ENCODE measurements at places on chromosomes 7 and 10.

DNA sequence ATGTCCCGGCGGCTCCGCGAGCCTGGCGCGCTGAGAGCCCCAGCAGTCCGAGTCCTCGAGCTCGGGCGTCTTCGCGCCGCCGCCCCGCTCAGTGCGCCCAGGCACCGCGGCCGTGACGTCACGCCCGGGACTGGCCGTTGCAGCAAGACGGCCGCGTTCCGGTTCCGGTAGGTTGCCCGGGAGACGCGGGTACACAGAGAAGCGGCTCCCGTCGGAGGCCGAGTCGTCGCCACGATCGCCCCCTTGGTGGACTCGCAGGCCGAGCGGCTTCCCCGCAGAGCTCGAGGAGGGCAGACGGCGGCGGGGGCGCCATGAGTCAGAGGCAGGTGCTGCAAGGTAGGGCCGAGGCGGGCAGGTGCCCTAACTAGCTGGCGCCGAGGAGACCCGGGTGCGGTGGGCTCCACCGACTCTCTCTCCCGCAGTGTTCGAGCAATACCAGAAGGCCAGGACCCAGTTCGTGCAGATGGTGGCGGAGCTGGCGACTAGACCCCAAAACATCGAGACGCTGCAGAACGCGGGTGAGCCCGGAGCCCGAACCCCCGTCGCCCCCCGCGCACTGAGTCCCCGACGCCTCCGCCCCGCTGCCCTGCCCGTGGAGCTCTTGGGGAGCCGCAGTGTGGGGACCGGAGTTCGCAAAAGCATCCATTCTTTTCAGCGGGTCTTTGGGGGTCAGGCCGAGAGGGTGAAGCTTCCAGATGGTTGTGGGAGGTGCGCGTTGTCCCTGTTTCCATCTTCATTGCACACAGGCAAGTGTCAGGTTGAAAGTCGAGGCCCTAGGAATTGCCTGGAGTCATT lies at the start of gene SPAG6:
TSS of gene SPAG6 (plus strand) at position 196 of the 795 bp plus-strand sequence. CDS start at position 312, 116 bp downstream.
- H3K4me3 ChIP-seq = no peak within 1 kb of the TSS
- H3K27me3 ChIP-seq = no peaks in the 10 kb centered on the region
- no peaks in the 10 kb centered on the region for H3K4me1 ChIP-seq
- H3K36me3 ChIP-seq = no peaks in the 10 kb centered on the region
- DNase-seq = no peak

- peaks cover 2% of the 10 kb centered on the region for H3K36me3 ChIP-seq
- H3K27ac ChIP-seq = no peak overlapping the region
Measured at GRCh38 chr10:112429147-112429546, 17.6 kb downstream of the ZDHHC6 start.

DNA sequence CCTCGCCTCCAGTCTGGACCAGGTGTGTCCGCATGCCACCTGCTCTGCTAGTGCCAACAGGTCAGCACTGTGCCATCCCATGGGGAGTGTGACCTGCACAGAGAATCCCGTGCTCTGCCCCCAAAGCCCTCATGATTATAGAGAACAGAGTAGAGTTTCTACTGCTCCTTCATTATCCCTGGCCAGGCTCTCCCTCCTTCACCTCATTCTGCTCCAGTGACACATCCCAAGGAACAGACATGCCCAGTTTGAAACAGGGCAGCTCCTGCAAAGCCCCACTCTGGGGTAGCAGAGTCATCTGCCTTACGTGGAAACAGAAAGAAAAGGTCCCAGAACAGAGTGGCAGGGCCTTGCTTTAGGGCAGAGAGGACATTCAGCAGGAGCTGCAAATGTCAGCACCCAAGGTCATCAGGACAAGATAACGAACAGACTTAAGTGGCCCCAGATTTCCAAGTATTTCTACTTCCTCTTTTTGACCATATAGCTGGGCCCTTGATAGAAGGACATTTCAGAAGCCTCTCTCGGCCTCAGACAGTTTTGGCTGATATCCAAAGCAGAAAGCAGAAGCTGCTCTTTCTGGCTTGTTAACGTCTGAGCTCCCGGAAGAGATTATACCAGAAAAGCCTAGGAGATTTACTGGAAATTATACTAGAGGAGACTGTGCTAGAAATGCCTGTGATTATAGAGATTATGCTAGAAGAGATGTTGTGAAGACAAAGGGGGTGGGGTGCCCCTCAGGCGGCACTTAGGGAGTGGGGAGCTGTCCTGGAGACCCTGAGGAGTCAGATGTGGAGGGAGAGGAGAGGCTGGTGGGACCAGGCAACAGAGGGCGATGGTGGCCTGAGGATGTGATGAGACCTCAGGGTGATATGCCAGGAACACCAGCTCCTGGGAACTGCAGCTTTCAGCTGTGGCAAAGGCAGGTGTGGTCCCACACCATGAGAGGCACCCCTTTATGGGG lies 12.6 kb downstream of the TMEM176B start:
- H3K4me3 ChIP-seq = no peak overlapping the region
- no peak overlapping the region for H3K27ac ChIP-seq
- H3K36me3 ChIP-seq = no peaks in the 10 kb centered on the region
- peaks cover 18% of the 10 kb centered on the region for H3K4me1 ChIP-seq

DNA sequence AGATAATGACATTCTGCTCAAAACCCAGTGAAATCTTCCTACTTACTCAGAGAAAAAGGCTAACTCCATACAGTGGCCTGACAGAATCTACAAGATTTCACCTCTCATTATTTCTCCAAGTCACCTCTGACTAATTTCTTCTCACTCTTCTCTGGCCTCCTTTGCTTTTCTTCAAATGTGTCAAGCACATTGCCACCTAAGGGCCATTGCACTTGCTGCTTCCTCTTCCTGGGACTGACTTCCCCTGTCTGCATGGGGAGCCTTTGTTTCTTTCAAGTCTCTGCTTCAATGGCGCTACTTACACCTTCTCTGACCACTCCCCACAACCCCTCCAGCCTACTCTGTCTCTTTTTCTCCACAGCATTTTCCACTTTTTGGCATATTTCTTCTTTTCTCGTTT lies 36.0 kb downstream of the PRTFDC1 start:
- peaks cover 1% of the 10 kb centered on the region for H3K36me3 ChIP-seq
- no peak overlapping the region for H3K27ac ChIP-seq
- H3K4me3 ChIP-seq = no peak overlapping the region
- DNase-seq = no peak

- H3K4me3 ChIP-seq = no peak overlapping the region
- no peak overlapping the region for H3K27ac ChIP-seq
- no peaks in the 10 kb centered on the region for H3K36me3 ChIP-seq
- no peaks in the 10 kb centered on the region for H3K27me3 ChIP-seq
Measured at GRCh38 chr10:101394524-101395133, 40.7 kb downstream of the BTRC start.

GRCh38 chr7:84970670-84971069 lies 216.2 kb downstream of the SEMA3D start:
- DNase-seq = no peak
- H3K4me3 ChIP-seq = no peak overlapping the region
- H3K36me3 ChIP-seq = no peaks in the 10 kb centered on the region
- H3K4me1 ChIP-seq = no peaks in the 10 kb centered on the region
- no peak overlapping the region for H3K27ac ChIP-seq

DNA sequence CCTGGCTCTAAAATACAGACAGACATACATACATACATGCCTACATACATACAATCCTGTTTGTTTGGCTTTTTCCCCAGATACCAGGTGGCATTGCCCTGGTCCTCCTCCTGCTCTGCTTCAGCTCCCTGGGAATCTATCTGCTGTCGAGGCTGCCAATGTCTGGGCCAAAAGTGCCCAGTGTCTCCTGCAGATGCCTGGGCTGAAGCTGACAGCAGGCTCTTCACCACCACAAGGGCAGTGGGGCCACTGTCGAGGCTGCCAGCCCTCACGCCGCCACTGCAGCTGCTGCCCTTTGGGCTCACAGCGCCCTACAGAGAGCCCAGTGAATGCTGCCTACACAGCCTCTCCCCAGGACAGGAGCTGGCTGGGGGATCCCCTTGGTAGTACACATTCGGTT lies 18.0 kb upstream of the STN1 start:
- no peak overlapping the region for H3K4me3 ChIP-seq
- no peak for DNase-seq
- no peak overlapping the region for H3K27ac ChIP-seq

GRCh38 chr10:73828161-73828560 lies 16.8 kb upstream of the NDST2 start:
- no peak overlapping the region for H3K4me3 ChIP-seq
- peak overlapping the region; percentile 20 for H3K27ac ChIP-seq
- DNase-seq = no peak
- no peaks in the 10 kb centered on the region for H3K4me1 ChIP-seq

- no peaks in the 10 kb centered on the region for H3K36me3 ChIP-seq
- H3K27ac ChIP-seq = peak overlapping the region; percentile 89
- peak overlapping the region; percentile 83 for H3K4me3 ChIP-seq
- peaks cover 14% of the 10 kb centered on the region for H3K4me1 ChIP-seq
- no peaks in the 10 kb centered on the region for H3K27me3 ChIP-seq
Measured at GRCh38 chr7:12686234-12686890, 1.1 kb upstream of the ARL4A start.

DNA sequence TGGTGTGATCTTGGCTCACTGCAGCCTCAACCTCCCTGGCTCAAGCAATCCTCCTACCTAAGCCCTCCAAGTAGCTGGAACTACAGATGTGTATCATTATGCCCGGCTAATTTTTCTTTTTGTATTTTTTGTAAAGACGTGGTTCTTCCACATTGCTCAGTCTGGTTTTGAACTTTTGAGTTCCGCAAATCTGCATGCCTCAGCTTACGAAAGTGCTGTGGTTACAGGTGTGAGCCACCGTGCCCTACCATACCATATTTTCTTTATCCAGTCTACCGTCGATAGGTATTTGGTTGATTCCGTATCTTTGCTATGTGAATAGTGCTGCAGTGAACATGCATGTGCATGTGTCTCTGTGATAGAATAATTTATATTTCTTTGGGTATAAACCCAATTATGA lies 6.5 kb downstream of the ZNF107 start:
- no peaks in the 10 kb centered on the region for H3K36me3 ChIP-seq
- no peak overlapping the region for H3K27ac ChIP-seq
- H3K4me1 ChIP-seq = peaks cover 2% of the 10 kb centered on the region
- no peak for DNase-seq

DNA sequence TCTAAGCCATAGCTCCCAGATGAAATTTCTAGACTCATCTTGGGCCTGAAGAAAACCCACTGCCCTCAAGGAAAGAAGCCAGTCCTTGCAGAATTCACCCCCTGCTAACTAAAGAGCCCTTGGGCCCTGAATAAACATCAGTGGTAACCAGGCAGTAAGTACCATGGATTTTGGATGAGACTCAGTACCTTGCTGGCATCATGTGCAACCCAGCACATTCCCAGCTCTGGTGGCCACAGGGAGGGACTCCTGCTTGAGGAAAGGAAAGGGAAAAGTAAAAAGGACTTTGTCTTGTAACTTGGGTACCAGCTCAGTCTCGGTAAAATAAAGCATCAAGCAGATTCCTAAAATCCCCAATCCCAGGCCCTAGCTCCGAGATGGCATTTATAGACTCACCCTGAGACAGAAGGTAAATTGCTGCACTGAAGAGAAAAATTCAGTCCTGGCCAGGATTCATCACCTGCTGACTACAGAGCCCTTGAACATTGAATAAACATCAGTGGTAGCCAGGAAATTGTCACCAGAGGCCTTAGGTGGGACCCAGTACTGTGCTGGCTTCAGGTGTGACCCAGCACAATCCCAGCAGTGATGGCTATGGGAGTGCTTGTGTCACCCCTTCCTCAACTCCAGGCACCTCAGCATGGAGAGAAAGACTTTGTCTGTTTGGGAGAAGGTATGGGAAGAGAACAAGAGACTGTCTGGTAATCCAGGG lies 31.2 kb upstream of the SFTPD start:
- no peak overlapping the region for H3K4me3 ChIP-seq
- no peaks in the 10 kb centered on the region for H3K27me3 ChIP-seq
- no peak overlapping the region for H3K27ac ChIP-seq
- H3K4me1 ChIP-seq = peaks cover 5% of the 10 kb centered on the region
- DNase-seq = no peak

DNA sequence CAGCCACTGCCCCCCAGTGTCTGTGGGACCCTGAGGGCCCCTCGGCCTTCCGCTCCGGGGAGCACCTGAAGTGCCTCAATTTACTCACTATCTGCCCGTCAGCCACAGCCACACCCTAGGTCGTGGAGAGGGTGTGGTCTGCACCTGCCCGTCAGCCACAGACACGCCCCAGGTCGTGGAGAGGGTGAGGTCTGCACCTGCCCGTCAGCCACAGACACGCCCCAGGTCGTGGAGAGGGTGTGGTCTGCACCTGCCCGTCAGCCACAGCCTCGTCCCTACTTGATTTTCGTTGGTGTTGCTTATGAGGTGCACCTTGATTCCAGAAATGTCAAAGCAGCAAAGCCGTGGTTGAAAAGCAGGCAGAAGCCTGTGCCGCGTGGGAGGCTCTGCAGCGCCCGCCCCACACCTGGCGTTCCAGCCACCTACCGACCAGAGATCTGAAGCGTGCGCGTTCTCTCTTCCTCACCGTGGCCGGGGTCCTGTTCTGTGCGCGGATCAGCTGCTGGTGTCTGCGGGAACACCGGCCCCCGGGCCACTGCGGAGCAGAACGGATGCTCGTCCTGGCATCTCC lies 101.6 kb downstream of the DYNC2I1 start:
- no peaks in the 10 kb centered on the region for H3K27me3 ChIP-seq
- H3K36me3 ChIP-seq = no peaks in the 10 kb centered on the region
- H3K27ac ChIP-seq = peak overlapping the region; percentile 76
- DNase-seq = peak; percentile 85
- H3K4me3 ChIP-seq = peak overlapping the region; percentile 33
- H3K4me1 ChIP-seq = peaks cover 4% of the 10 kb centered on the region

GRCh38 chr7:134637934-134638719 lies 8.5 kb upstream of the BPGM start:
- no peak overlapping the region for H3K4me3 ChIP-seq
- no peaks in the 10 kb centered on the region for H3K4me1 ChIP-seq
- H3K27ac ChIP-seq = no peak overlapping the region
- DNase-seq = peak; percentile 16

GRCh38 chr7:130379921-130380860 lies at the start of gene CPA1:
Gene CPA1, plus strand, starts transcription at chr7:130380494. Its CDS starts 27 bp downstream, at chr7:130380521.
- peak within 1 kb of the TSS; percentile 9 for H3K27ac ChIP-seq
- H3K4me3 ChIP-seq = no peak within 1 kb of the TSS
- DNase-seq = no peak
- no peaks in the 10 kb centered on the region for H3K36me3 ChIP-seq
- no peaks in the 10 kb centered on the region for H3K4me1 ChIP-seq
- H3K27me3 ChIP-seq = no peaks in the 10 kb centered on the region

DNA sequence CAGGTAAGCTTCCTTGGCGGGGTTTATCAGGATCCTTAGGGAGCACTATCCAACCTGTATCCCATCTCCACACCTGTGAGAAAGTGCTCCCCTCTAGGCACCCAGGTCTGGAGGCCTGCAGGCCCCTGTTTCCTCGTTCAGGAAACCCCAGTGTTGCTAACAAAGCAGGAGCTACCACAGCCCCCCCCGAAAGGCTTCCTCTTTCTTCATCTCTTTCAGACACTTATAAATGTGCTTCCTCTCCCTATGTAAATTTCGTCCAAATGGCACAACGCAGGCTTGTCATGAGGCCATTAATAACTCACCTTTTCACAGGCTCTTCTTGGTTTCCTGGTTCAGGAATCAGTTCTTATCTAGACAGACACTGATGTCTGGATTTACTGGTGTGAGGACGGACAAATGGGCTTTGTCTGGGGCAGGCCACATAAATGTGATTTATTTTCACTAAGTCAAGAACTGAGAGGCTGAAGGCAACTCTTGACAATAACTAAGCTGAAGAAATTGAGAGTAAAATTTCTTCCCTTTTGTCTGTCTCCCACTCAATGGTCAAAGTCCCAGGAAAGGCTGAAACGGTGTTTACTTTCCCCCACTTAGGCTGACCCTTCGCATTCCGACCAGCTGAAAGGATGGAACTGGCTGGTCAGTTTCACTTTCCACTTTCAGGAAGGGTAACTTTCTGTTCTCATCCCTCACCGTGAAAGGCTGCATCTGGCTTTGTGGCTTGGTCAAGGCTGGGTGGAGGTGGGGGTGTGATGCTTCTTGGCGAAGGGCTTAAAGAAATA lies 46.8 kb downstream of the PIK3AP1 start:
- peak overlapping the region; percentile 85 for H3K27ac ChIP-seq
- no peaks in the 10 kb centered on the region for H3K36me3 ChIP-seq
- no peak overlapping the region for H3K4me3 ChIP-seq
- no peaks in the 10 kb centered on the region for H3K27me3 ChIP-seq
- peak; percentile 87 for DNase-seq
- peaks cover 67% of the 10 kb centered on the region for H3K4me1 ChIP-seq
